ENCODE measurements at places on chromosomes 2 and 18. TPM values are rescaled to one million over a fixed set of nuclear protein-coding genes. Genes with fewer than 3 reads are reported as not detected.

Gene TRABD2A
- total RNA-seq, result 0.34 TPM

Gene MAP3K19
- not detected for total RNA-seq

Gene ERMN
- total RNA-seq, result not detected

Gene NCKAP5
- total RNA-seq, result 4.3 TPM

Gene PPP1R7
- total RNA-seq, result 66.5 TPM

Gene AKAIN1
- not detected for total RNA-seq

Gene MPP4
- 0.25 TPM for total RNA-seq

Gene UBXN2A
- total RNA-seq, result 19.7 TPM

Gene PLEKHH2
- total RNA-seq, result 2.2 TPM

Gene IL1RN
- 9.2 TPM for total RNA-seq

Gene OTX1
- total RNA-seq, result not detected

Gene REG1B
- total RNA-seq, result 0.49 TPM

Gene ERFE
- not detected for total RNA-seq

Gene SERPINB13
- not detected for total RNA-seq

Gene LINC00305
- not detected for total RNA-seq

Gene PARD6G
- 2.4 TPM for total RNA-seq

Gene CCL20
- not detected for total RNA-seq

Measured in heart right ventricle (tissue), 16 donors.